ENCODE measurements at places on chromosomes 16 and 17. TPM values are rescaled to one million over a fixed set of nuclear protein-coding genes. Genes with fewer than 3 reads are reported as not detected.

GRCh38 chr16:87138738-87139267 is 178.4 kb downstream of the C16orf95 start:
- no peak for DNase-seq
- H3K4me1 ChIP-seq = no peaks in the 10 kb centered on the region
- no peaks in the 10 kb centered on the region for H3K36me3 ChIP-seq
- H3K27ac ChIP-seq = no peak overlapping the region
- no peaks in the 10 kb centered on the region for H3K27me3 ChIP-seq

DNA sequence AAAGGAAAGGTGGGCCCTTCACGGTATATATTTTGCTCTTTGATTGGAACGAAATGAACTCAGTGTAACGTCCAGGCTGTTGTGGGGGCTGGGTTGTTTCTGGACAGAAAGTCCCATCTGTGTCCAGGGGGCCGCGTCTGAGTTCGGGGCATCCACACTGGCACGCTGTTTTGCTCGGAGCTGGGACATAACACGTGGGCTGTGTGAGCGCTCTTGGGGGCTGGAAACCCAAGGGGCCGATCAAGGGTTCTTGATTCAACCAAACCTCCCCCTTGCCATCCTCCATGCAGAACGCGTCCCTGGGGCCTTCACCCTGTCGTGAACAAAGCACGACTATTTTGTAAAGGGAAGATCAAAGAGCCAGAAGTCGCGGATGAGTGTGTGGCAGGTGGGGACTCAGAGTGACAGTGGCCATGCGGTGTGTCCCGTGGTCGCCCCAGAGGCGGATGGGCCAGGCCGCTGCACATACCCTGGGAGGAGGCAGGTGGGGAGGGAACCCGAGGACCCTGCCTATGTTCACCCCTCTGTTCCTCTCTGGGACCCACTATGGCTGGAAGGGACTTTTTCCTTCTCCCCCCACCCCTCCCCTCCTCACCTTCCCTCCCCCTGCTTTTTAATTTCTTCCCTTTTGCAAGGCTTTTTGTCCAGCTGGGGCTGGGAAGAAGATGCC is 387.2 kb downstream of the SEC14L1 start:
- no peaks in the 10 kb centered on the region for H3K27me3 ChIP-seq
- no peak for DNase-seq
- H3K27ac ChIP-seq = no peak overlapping the region
- H3K36me3 ChIP-seq = no peaks in the 10 kb centered on the region

DNA sequence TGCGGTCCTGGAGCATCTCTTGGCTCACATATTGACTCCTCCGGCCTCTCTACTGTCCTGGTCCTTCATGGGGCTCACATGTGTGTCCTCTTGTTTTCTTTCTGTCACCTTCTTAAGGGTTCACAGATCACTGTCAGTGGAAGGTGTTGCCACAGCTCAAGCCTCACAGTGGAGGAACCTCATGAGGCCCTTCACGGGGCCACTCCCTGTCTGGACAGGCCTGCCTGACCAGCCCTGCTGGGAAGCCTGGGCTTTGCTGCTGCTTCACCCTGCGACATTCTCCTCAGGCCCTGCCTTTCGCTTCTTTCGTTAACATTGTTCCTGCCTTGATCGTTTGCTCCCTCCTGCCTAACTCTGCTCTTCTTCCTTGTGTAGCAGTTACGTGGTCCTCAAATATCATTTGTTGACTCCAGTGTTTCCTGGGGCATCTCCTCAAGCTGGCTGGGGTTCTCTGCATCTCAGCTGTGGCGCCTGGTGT is 55.9 kb downstream of the WDR45B start:
- H3K36me3 ChIP-seq = no peaks in the 10 kb centered on the region
- no peaks in the 10 kb centered on the region for H3K27me3 ChIP-seq
- peak overlapping the region; percentile 90 for H3K27ac ChIP-seq
- H3K4me1 ChIP-seq = peaks cover 2% of the 10 kb centered on the region

GRCh38 chr16:54936979-54937670 is 6.5 kb downstream of the IRX5 start:
- DNase-seq = no peak
- H3K27me3 ChIP-seq = no peaks in the 10 kb centered on the region
- H3K27ac ChIP-seq = no peak overlapping the region
- H3K36me3 ChIP-seq = no peaks in the 10 kb centered on the region
- no peak overlapping the region for H3K4me3 ChIP-seq
- peaks cover 4% of the 10 kb centered on the region for H3K4me1 ChIP-seq

DNA sequence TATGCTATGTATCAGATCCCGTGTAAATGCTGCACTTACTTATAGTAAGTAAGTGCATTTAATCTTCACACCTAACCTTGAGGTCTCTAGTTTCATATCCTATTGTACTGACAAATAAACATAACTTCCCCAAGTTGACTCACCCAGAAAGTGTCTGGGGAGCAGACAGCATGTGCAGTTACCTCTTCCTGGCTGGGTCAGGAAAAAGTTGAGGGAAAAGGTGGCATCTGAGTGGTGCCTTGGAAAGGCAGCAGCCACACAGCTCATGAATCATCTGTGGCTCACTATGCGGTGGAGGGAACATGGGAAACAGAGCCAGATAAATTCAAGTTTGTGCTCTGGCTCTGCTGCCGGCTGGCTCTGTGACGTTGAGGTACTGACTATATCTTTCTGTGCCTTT is 382.0 kb upstream of the DYNLRB2 start:
- H3K27ac ChIP-seq = no peak overlapping the region

GRCh38 chr17:1560101-1560857 is 2.3 kb downstream of the PITPNA start:
- no peaks in the 10 kb centered on the region for H3K27me3 ChIP-seq
- DNase-seq = no peak
- H3K4me1 ChIP-seq = peaks cover 9% of the 10 kb centered on the region

- H3K27me3 ChIP-seq = no peaks in the 10 kb centered on the region
- H3K4me1 ChIP-seq = no peaks in the 10 kb centered on the region
- H3K27ac ChIP-seq = no peak overlapping the region
- no peaks in the 10 kb centered on the region for H3K36me3 ChIP-seq
Measured at GRCh38 chr16:74053312-74053711, 243.3 kb upstream of the PSMD7 start.

DNA sequence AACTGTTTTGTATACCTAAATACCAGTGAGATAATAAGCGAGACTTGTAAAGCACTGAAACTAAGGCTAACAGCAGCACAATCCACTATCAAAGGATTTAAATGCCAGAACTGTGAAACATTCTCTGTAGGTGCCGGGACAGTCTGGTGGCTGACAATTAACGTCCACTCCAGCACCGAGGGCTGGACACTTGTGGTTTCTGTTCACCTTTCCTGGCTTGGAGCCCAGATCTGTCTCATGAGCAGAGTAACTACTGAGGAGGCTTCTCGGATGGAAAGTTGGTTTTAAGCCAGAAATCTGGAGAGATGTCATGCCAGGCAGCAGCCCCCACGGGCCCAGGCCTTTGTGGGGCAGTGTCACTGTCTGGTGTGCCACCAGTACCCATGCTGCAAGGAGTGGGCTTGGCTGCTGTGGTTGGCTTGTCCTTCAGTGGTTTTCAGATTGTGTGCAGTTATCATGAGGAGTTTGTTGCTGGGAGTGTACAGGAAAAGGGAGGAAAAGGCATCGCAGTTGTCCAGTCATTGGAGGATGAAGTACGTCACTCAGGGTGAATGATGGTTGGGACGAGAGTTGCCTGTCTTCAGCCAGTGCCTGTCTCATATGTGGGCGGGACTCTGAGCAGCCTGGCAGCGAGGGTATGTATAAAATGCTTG is 35.5 kb downstream of the UBN1 start:
- no peak overlapping the region for H3K4me3 ChIP-seq
- H3K36me3 ChIP-seq = no peaks in the 10 kb centered on the region
- H3K27me3 ChIP-seq = no peaks in the 10 kb centered on the region
- no peak overlapping the region for H3K27ac ChIP-seq

- no peak overlapping the region for H3K4me3 ChIP-seq
- H3K27me3 ChIP-seq = no peaks in the 10 kb centered on the region
- H3K36me3 ChIP-seq = no peaks in the 10 kb centered on the region
- no peak overlapping the region for H3K27ac ChIP-seq
Measured at GRCh38 chr17:37117373-37118142, 168.8 kb downstream of the AATF start.

GRCh38 chr17:49469831-49470810 is 25.0 kb upstream of the NGFR start:
- no peak overlapping the region for H3K27ac ChIP-seq
- H3K4me1 ChIP-seq = peaks cover 2% of the 10 kb centered on the region
- no peaks in the 10 kb centered on the region for H3K27me3 ChIP-seq

GRCh38 chr16:57873218-57873617 is 70.9 kb upstream of the KIFC3 start:
- no peaks in the 10 kb centered on the region for H3K4me1 ChIP-seq
- H3K27me3 ChIP-seq = no peaks in the 10 kb centered on the region
- H3K27ac ChIP-seq = no peak overlapping the region
- no peaks in the 10 kb centered on the region for H3K36me3 ChIP-seq

DNA sequence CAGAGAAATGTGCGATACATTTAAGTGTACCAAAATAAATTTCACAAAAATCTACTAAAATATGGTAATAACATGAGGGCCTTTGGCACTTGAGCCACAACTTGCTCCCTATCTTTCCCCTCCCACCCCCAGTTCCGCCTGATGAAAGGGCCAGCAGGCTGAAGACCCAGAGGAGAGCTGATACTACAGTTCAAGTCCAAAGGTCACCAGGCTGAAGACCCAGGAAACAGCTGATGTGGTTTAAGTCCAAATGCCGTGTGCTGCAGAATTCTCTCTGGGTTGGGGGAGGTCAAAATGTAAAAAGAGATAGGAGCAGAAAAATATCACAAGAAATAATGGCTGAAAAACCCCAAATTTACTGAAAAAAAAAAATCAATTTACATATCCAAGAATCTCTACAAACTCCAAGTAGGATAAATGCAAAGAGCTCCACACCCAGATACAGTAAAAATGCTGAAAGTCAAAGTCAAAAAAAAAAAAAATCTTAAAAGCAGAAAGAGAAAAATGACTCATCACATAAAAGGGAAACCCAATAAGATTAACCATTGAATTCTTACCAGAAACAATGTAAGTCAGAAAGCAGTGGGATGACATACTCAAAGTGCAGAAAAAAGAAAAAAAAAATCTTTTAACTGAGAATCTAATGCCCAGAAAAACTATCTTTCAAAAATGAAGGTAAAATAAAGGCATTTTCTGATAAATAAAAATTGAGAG is 452.1 kb upstream of the ASIC2 start:
- H3K27ac ChIP-seq = no peak overlapping the region
- no peaks in the 10 kb centered on the region for H3K4me1 ChIP-seq
- H3K27me3 ChIP-seq = no peaks in the 10 kb centered on the region
- no peaks in the 10 kb centered on the region for H3K36me3 ChIP-seq
- DNase-seq = no peak

DNA sequence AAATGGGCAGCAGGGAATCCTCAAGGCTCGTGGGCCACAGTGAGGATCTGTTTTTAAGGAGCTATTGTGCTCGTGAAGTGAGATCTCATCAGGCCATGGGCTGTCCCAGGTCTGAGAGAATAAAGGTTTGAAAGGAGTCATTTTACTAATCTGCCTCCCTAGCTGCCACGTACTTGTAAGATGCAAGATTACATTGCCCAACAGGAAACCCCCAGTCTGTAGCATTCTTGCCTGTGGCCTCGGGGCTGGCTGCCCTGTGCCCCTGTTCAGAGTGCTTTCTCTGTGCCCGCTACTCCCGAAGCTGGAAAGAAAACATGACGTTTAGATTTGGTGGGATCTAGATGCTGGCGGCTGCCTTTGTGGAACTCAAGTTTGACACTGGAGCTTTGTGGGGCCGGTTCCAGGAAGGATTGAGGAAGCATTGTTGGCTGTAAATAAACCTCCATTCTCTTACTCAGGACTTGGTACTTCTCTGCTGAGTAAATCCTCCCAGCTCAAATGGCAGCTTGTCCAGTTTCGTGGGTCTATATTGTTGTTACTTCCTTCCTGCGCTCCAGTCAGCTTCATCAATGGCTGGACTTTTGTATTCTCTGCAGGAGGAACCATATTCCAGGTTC is 21.2 kb downstream of the SAP30BP start:
- DNase-seq = no peak
- no peaks in the 10 kb centered on the region for H3K4me1 ChIP-seq

DNA sequence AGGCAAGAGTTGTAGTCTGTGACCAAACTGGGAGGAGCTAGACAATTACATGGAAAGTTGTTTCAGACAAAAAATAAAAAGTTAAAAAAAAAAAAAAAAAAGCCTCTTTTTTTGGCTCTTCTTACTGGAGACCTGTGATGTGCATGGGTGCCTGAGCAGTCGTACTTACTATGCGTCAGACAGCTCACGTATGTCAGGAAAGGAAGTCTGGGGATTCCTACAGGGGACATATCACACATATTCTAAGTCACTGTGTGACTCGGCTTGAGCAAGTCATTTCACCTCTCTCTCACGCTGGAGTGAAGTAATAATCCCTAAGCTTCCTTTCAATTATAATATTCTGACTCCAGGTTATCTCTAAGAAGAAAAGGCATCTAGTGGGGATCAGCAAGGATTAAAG is 6.0 kb downstream of the SLFN14 start:
- no peaks in the 10 kb centered on the region for H3K27me3 ChIP-seq
- H3K4me3 ChIP-seq = no peak overlapping the region
- no peaks in the 10 kb centered on the region for H3K36me3 ChIP-seq
- H3K4me1 ChIP-seq = no peaks in the 10 kb centered on the region

DNA sequence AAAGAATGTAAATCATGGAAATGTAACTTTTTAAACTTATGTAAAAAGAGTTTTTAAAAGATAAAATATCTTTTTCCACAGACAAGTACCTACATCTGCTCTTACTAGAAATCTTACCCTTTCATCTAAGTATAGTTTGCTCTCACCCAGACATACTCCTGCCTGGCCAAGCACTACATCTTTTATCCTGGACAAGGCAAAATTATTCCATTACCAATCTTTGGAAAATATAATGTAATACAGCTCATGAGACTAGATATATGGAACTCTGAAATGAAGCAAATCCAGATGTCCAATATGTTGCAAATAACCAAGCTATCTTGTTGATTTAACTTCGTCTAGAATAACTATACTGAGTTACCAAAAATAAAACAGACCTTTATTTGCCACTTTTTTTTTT is 50.0 kb downstream of the VMP1 start:
- no peaks in the 10 kb centered on the region for H3K36me3 ChIP-seq
- DNase-seq = no peak
- H3K4me1 ChIP-seq = peaks cover 5% of the 10 kb centered on the region
- no peaks in the 10 kb centered on the region for H3K27me3 ChIP-seq

GRCh38 chr17:34879146-34879545 is 82.1 kb downstream of the CCT6B start:
- no peaks in the 10 kb centered on the region for H3K36me3 ChIP-seq
- no peaks in the 10 kb centered on the region for H3K27me3 ChIP-seq
- no peak for DNase-seq
- no peak overlapping the region for H3K4me3 ChIP-seq

- peaks cover 3% of the 10 kb centered on the region for H3K4me1 ChIP-seq
- peak within 1 kb of the TSS; percentile 71 for H3K4me3 ChIP-seq
- H3K27me3 ChIP-seq = no peaks in the 10 kb centered on the region
- peak; percentile 81 for DNase-seq
- H3K36me3 ChIP-seq = no peaks in the 10 kb centered on the region
Measured at GRCh38 chr17:1179818-1180742, at the start of gene ABR. TSS of gene ABR (minus strand) at chr17:1179981. CDS start at chr17:1179727, 254 bp downstream.

Gene PRR11
- total RNA-seq = 1.6 TPM

Gene GAST
- total RNA-seq = not detected

Gene CACNA1G
- 2.5 TPM for total RNA-seq

Gene DDX42
- 137 TPM for total RNA-seq

Gene G6PC1
- 0.69 TPM for total RNA-seq

Gene ERCC4
- total RNA-seq = 7.7 TPM

Gene SLC47A1
- total RNA-seq = 6.0 TPM

Gene CTRB1
- 3.1 TPM for total RNA-seq

Gene PERCC1
- not detected for total RNA-seq

All from ovary (tissue), 10 donors.